ENCODE measurements at places on chromosomes 11 and 22. TPM values are rescaled to one million over a fixed set of nuclear protein-coding genes. Genes with fewer than 3 reads are reported as not detected.

The NAA40 gene
- total RNA-seq, result 42.6 TPM

The MYBPC3 gene
- not detected for total RNA-seq

The NXPE1 gene
- not detected for total RNA-seq

- peaks cover 33% of the 10 kb centered on the region for H3K4me1 ChIP-seq
- H3K4me3 ChIP-seq, result no peak overlapping the region
- no peaks in the 10 kb centered on the region for H3K36me3 ChIP-seq
- H3K27ac ChIP-seq, result no peak overlapping the region
- DNase-seq, result no peak
- peaks cover 16% of the 10 kb centered on the region for H3K27me3 ChIP-seq
Measured at GRCh38 chr11:11409224-11409623, 56.2 kb upstream of the CSNK2A3 start.

- H3K4me1 ChIP-seq, result no peaks in the 10 kb centered on the region
- H3K36me3 ChIP-seq, result no peaks in the 10 kb centered on the region
- H3K27ac ChIP-seq, result no peak overlapping the region
- H3K4me3 ChIP-seq, result no peak overlapping the region
Measured at GRCh38 chr11:18775492-18776292, 15.9 kb downstream of the PTPN5 start.

Data from stomach (tissue), 19 donors.